ENCODE measurements at places on chromosomes 12 and 14. TPM values are rescaled to one million over a fixed set of nuclear protein-coding genes. Genes with fewer than 3 reads are reported as not detected.

The KIF5A gene
- 0.28 TPM for total RNA-seq

The PTGER2 gene
- 5.2 TPM for total RNA-seq

The RNU4-1 gene
- total RNA-seq, result under 0.01 TPM

The SLC25A47 gene
- under 0.01 TPM for total RNA-seq

The GPR135 gene
- total RNA-seq, result 3.1 TPM
